RWPE1 (cell line): ENCODE measurements at places on chromosomes 1 and 21.
A peak's percentile ranks its signal among the peaks of the same experiment; 100 is the strongest.

DNA sequence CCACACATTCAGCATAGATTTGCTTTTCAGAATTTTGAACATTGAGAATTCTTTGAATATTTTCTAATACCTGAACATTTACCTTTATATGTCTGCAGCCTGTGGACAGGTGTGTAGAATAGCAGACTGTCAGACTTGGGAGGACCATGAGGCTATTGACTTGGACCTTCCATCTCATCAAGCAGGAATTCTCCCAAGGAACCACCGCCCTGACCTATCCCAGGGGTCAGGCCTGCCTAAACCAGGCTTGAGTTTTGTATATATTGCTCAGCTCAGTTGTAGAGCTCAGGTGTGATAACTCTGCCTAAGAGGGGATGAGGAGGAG, 53.2 kb downstream of the RUNX1 start:
- no peak for DNase-seq

DNA sequence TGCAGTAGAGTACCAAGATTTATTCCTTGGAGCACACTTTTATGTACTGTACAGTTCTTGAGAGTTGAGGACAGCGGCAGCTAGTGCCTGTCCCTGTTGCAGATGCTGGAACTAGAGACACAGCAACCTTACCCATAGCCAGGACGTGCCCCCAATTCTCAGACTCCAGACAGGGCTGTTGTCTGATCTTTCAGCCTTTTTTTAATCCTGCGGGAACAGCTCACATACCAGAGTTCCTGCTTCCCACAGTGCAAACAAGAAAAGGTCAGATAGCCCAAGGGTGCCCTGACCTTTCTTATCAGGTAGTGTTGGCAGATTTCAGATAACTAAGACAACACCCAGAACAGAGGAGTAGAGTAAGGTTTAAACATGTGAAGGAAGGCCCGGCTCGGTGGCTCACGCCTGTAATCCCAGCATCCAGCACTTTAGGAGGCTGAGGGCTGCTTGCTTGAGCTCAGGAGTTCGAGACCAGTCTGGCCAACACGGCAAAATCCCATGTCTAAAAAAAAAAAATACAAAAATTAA, 78.5 kb downstream of the DOP1B start:
- DNase-seq, result no peak

DNA sequence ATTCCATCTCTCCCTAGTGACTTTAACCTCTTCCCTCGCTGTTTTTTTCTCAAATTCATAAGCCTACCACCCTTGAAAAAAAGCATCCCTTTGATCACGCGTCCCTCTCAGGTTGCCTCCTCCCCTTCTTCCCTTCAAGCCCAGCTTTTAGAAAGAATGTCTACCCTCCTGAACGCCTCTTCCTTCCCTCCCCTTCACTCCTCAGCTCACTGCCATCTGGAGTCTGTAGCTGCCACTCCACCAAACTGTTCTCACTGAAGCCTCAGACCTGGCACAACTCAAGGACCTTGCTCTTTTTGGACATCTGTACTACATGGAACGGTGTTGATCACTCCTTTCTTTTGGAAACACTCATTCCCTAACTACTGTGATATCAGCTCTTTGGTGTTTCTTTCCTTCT, 80.6 kb downstream of the SLC25A24 start:
- DNase-seq, result no peak

GRCh38 chr1:109677459-109677858, 9.6 kb downstream of the GSTM2 start:
- no peak for DNase-seq

DNA sequence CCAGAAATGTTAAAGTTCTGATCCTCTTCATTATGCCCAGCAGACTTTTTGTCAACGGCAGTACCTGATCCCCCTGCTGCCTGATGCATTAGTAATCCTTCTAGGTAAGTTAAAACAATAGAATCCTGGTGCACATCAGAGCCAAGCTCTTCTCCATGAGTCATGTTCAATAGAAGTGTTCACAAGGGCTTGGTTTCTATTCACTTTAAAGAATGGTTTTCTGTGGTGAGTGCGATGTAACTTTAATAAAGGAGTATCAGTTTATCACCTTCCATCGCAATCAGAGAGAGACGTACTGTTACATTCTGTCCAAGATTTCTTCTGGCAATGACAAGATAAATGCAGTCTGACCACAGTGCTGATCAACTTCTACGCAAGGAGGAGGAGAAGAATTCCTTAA, 96.8 kb downstream of the NRIP1 start:
- peak; percentile 18 for DNase-seq

GRCh38 chr1:85093644-85094043, 45.3 kb upstream of the MCOLN3 start:
- DNase-seq, result no peak

GRCh38 chr1:197921235-197922069, 4.3 kb downstream of the LHX9 start:
- DNase-seq, result no peak

DNA sequence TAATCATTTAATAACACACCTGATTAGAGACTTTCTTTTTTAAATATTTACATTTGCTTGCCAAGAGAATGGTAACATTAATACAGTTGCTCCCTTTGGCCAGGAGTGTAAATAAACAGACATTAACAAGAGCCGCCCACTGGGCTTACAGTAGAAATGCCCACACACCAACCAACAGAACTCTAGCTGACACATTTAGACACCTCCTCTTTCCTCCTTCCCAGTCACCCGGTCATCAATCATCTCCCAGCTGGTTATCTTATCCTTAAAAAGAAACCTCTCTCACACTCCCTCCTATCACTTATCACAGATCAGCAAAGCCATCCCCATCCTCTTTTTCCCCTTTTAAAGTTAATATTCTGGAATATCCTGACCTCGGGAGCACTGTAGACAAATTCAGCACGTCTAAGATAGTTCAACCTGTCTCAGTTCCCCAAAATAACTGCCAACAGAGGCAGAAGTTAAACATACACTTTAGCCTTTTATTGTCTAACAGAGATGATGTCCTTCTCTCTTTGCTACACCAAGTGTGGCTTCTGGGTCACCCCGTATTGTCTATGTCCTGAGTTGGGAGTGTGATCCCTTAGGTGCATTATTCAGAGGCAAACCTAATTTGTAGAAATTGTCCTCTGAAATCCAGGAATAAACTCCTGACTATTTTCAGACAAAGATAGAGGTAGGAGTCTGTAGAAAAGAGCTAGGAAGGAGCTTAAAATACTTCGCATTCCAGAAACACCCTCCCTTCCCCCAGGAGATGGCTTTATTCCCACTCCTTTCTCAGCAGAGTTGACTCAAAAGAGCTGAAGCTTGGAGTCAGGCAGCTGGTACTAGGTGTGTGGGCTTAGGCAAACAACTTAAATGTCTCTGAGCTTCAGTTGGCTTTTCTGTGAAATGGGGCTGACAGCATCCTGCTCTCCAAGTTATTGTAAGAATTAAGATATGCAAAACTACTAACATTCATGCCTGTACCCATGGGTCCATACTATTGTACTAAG, 8.8 kb downstream of the MYCL start:
- peak; percentile 84 for DNase-seq

DNA sequence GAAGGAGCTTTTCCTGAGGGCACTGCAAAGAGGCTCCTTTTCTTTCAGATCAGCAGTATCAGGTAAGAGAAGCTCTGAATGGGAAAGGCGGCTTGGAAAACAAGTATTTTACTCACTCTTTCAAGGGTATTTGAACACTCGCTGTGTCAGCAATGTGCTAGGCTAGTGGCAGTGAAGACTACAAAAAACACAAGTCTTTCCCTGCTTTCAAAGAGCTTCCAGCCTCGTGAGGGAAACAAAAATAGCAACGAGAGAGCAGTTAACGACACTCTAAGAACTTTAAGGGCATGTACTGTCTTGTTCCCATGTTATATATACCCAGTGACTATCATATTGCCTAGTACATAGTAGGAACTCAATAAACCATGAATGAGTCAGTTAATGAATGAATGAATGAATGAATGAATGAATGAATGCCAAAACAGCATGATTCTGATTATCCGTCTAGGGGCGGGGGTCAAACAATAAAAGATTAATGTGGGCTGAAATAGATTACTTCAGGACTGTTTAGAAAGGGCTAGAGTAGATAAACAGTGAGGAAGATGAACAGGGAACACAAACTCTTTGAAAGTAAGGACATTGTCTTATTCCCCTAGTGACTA, 14.2 kb upstream of the MCOLN3 start:
- DNase-seq, result peak; percentile 13

GRCh38 chr1:1140673-1141072, 24.8 kb upstream of the C1orf159 start:
- no peak for DNase-seq

- DNase-seq, result no peak
Observed at GRCh38 chr1:95252422-95252821, 18.4 kb downstream of the RWDD3 start.

DNA sequence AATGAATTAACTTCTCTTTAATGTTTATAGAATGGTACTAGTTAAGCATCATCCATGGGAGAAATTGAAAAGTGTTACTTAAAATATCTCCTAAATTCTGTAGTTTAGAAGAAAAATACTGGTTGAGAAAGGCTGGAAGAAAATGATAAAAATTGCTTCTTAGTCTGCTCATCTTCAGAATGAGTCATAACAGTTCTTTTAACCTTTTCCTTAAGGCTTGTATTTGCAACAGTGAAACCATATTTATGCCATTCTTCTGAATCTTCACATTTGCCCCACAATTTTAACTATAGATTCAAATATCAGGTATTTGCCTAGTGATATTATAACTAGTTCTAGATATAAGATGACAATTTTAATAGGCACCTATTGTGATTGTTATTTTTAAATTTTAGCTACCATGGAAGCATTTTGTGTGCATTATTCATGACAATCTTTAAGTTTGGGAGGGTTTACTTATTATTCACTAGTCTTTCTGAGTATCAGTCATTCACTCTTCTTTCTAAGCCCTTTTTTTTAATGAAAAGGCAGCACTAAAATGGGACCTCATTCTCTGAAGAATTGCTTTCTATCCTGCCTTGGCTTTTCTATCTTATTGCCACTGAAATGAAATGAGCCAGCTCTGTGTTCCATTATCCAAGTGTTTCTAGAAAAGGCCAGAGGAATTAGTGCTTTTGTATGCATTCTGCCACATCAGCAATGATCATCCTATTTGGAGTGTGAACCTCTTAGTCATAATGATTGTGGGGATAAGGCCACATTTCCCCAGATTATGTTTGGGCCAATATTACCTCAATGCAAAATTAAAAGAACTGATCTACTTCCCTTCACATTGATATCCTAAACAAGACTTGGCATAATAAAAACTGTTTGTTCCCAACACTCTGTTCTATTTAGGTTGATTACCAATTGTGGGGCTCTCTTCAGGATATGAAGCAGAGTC, 58.4 kb downstream of the SAMSN1 start:
- DNase-seq, result no peak

DNA sequence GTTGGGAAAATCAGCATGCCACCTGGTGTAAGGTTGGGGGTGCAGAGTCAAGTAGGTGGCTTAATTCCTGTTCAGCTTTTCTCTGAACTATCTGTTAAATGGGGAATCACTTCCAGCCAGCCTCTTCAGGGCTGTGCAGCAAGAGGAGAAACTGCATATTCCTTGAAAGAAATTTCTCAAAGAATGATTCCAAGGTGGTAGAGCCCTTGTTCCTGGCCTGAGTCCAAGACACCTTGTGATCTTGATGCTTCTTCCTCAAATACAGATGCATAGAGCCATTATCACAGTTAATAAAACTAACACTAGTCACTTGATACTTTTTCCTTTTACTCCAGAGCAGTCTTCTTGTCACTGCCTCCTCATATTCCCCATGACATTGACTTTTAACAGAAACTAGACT, 5.2 kb downstream of the TXLNA start:
- no peak for DNase-seq

- DNase-seq, result no peak
Observed at GRCh38 chr1:155082301-155083051, 3.8 kb downstream of the EFNA3 start.

GRCh38 chr1:241717975-241718374, 65.9 kb downstream of the WDR64 start:
- DNase-seq, result no peak

- peak; percentile 23 for DNase-seq
Observed at GRCh38 chr1:165456114-165456513, 11.2 kb upstream of the RXRG start.

DNA sequence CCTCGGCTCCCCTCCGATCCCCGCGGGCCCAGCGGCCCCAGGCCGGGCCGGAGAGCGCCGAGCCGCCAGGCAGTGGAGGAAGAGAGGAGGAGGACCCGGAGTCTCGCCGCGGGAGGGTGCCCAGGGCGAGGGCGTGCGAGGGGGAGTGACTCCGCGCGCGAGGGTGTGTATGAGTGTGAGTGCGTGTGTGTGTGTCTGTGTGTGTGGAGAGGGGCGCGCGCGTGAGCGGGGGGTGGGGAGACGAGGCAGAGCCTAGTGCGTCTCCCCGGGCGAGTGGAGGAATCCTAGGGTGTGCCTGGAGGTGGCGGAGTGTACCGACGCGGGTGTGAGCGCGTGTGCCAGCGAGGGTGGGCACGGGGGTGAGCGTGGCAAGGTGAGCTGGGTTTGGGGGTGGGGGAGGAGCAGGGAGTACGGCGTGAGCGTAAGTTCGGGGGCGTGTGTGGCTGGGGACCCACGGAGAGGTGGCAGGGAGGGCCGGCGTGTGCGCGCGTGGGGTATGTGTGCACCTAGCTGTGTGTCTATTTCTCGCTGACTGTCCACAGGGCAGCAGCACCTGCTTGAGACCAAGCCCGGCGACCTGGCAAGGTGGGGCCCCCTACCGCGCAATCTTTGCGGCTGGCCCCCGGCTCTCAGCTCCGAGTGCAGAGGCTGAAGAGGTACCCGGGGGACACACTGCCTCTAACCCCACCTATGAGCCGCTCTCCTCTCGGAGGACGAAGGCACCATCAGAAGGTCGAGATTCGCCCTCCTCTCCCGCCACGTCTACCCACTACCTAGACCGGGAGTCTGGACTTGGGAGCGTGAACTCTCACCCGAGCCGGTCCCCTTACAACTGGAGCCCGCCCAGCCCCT, 784 bp upstream of the KCND3 start:
- no peak for DNase-seq

GRCh38 chr1:15273274-15273673, 26.3 kb downstream of the FHAD1 start:
- no peak for DNase-seq

GRCh38 chr1:229756666-229757065, 130.6 kb downstream of the URB2 start:
- DNase-seq, result peak; percentile 72

GRCh38 chr1:99251308-99251707, 13.0 kb upstream of the PLPPR4 start:
- DNase-seq, result no peak

DNA sequence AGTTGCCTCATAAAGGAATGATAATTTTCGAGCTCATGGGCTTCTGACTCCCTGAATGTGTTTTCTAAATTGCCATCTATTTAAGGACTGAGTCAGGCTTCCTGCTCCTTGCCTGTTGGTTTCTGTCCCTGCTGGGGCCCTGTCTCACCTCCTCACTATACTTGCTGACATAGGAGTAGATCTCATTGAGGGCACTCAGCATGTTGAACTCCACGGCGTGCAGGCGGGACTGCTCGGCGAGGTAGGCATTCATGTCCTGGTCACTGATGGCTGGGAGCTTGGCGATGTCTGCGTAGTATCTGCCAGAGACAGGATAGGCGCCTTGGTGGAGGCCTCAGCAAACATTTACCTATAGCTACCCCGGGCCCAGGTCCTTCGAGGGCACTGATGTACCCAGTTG, 116.9 kb upstream of the CD34 start:
- no peak for DNase-seq

GRCh38 chr1:244431166-244431565, 20.5 kb downstream of the ADSS2 start:
- no peak for DNase-seq

- DNase-seq, result no peak
Observed at GRCh38 chr1:95876276-95876675, 642.3 kb downstream of the RWDD3 start.

- DNase-seq, result no peak
Observed at GRCh38 chr1:21553116-21553926, 44.1 kb downstream of the ALPL start.

GRCh38 chr1:30799233-30799511, 41.6 kb upstream of the LAPTM5 start:
- no peak for DNase-seq
